ENCODE measurements at places on chromosomes 5 and 9.
A peak's percentile ranks its signal among the peaks of the same experiment; 100 is the strongest.

DNA sequence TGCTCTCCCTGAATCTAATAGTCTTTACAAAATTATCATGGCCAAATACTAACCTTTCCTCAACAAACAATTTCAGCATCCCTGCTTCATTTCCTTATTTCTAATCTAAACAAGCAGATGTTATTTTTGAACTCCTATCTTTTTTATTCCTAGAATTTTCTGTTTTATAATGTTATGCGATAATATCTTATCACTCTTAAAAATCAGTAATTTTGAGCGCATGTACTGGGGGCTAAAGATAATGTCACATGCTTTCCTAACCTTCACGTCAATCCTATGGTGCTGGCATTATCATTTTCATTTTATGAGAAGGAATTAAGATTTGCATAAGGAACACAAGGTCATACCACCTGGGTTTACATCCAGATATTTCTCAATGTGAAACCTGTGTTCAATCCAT is 648.0 kb downstream of the BRINP1 start:
- DNase-seq: no peak

GRCh38 chr9:128828719-128829452 is 708 bp downstream of the SPOUT1 start:
- DNase-seq: no peak

- no peak for DNase-seq
These were observed 3.9 kb downstream of the SLC6A3 start for GRCh38 chr5:1441166-1441865.

DNA sequence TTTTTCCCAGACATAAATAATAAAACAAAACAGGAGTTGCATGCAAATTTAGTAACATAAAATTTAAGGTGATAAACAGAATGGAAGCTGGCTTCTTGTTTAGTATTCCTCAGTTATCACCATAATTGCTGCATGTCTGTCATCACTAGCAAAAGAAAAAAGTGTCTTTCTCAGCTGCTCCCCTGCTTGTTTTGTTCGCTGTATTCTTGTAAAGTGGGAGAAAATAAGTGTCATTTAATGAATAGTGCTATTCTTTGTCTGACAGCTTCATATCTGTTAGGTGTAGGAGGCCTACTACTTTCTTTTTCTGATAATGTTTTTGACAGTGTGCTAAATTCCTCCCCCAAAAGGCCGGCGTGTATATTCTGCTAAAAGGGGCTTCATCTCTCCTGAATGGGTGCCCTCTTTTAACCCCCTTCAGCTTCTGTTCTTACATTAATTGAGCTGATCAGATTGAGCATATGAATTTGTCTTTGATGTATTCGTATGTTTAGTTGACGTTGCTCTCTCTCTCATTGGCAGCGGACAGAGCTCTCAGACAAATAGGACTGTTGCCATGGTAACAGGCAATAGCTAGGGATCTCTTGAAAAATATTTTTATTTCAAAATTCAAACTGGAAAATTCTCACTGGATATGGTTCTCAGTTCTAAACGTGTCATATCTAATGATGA is 303.8 kb downstream of the KIAA0825 start:
- DNase-seq: no peak

DNA sequence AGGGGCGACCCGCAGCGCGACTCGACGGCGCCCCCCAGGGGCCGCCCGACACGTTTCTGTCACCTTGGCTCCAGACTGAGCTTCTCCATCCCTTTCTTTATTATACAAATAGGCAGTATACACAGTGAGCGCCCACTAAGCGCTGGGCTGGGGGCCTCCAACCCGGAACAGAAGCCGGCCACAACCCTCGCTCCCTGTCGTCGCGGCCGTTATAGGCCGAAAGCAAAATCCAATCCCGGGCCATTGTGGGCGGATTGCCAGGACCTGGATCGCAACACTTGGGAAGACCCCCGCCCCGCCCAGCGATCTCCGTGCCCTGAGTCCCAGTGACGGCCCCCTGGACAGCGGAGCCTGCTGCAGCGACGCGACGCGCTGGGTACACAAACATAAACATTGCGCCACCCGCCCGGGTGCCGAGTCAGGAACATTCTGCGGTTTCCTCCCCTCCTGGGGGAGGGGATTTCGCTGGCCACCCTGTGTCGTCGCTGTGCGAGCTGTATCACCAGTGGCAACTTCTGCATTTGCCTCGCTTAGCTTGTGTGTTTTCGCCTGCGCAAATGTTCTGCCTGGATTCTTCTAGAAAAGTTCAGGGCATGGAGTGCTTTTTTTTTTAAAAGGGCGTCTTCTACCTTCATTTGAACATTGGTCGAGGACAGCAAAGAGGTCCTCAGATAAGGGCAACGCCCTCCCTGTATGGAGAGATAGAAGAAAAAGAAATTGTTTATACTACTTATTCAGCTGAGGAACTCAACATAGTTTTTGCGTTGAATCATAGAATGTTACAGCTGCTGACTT is 1.3 kb upstream of the DUSP1 start:
- peak; percentile 98 for DNase-seq

DNA sequence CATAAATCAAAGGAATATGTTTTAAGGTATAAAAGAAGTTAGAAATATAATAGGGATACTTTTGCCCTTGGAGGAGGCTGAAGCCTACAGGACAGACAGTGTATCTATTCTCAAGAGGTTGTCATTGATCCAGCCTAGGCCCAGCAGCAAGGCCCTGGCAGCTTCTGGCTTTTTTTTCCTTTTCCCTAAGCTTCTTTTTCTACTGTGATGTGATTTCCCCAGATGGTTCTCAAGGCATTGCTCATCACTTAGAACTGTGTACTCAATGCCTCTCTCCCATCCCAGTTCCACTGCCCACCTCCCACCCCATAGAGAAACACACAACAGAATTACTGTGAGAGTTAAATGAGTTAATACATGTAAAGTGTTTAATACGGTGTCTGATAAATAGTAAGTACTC is 88.6 kb downstream of the SLC44A1 start:
- no peak for DNase-seq

Data from naive B cell (primary cell).